Stimulated activated CD4-positive, alpha-beta T cell treated with anti-CD3 and anti-CD28 coated beads, Interleukin-15, amount 100 ng/mL, for 1 hour (primary cell): ENCODE measurements at places on chromosomes 2 and 18.

- DNase-seq = no peak
Measured at GRCh38 chr18:35466334-35466733, 31.4 kb downstream of the INO80C start.

- no peak for DNase-seq
Measured at GRCh38 chr2:143600116-143600515, 470.9 kb downstream of the ARHGAP15 start.

DNA sequence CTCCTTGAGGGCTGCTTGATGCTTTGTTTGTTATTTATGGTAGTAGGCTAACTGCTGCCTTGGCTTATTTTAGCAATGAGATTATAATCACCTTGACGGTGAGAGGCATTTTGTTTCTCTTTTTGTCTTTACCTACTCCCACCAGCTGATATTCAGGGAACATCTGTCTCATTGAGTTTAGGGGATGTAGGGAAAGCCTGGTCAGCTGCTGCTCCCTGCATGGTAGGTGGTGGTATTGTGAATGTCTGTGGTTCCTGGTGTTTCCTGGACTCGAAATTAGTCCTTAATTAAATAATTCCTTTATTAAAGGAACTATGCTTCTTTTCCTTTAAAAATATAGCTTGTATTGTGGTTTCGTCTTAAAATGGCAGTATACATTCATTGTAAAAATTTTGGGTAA lies 77.8 kb downstream of the ADAM23 start:
- DNase-seq = no peak

DNA sequence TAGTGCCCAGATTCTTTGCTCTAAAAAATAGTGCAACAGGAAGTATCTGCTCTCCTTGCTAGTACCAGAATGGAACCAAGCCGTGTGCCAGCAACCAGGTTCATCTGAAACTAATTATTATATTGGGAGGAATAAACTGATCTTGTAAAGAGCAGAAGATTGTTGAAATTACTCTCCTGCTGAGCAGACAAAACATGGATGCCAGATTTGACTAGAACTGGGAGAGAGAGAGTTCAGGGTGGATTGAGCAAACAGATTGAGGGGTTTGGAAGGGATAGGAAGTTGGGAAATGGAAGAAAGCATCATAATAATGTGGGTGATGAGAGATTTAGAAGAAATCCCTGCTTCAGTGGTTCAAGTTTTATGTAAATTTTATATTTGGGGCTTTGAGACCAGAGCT lies 160.1 kb upstream of the RASGRP3 start:
- no peak for DNase-seq

- no peak for DNase-seq
Measured at GRCh38 chr2:174800436-174801205, 36.3 kb upstream of the CHRNA1 start.

DNA sequence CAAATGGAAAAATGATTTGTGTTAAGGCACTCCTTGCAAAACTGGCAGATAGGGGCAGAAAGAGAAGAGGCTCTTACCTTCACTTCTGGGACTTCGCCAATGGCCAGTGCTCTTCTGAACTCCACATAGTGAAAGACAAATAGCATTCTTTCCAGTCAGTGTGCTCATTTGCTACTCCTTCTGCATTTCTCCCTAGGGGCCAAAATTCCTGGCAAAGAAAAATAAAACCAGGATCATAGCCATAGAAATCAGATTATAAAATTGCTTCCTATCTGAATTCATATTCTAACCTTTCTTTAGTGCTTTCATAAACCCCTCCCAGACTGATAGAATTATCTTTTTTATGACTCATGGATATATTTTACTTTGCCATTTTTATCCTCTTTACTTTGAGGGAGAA lies 56.9 kb upstream of the PELI1 start:
- DNase-seq = no peak

DNA sequence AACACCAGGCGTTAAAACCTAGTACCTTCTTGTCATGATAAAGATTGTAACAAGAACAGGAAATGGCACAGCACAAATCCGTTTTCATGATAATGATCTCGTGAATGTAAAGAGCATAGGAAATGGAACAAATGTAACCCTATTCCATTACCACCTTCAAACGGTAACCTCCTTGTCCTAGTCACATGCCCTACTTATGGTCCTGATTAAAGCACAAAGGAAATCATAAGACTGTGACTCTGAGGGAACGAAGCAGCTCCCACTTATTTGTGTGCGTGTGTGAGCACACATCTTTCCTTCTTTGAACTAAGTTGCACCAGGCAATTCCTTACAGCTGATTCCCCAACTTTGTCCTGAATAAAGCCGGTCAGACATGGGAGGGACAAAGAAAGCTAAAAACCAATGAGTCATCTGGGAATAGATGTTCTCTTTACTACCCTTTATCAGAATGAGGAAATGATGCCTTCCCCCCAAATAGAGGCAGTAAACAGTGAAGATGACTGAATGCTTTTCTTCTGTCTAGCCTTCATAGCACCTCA lies 192.6 kb downstream of the IKZF2 start:
- no peak for DNase-seq

- DNase-seq = no peak
Measured at GRCh38 chr18:49230326-49230725, 230.1 kb downstream of the DYM start.

- no peak for DNase-seq
Measured at GRCh38 chr2:151518802-151519201, 109.1 kb downstream of the RIF1 start.

DNA sequence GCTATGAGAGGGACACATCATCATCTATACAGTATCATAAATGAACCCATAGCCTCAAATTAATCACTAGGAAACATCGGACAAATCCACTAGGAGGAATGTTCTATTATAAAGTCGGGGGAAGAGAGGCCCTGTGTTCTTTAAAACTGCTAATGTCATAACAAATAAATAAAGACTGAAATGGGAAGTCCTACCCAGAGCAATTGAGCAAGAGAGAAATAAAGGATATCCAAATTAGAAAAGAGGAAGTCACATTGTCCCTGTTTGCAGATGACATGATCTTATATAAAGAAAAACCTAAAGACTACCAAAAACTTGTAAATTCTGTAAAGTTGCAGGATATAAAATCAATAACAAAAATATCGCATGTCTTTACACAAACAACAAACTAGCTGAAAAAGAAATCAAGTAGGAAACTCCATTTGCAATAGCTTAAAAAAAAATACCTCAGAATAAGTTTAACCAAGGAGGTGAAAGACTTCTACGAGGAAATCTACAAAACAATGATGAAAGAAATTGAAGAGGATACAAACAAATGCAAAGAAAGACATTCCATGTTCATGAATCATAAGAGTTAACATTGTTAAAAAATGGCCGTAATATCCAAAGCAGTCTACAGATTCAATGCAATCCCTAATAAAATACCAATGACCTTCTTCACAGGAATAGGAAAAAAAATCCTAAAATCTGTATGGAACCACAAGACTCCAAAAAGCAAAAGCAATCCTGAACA lies 30.6 kb downstream of the RTN4 start:
- no peak for DNase-seq

DNA sequence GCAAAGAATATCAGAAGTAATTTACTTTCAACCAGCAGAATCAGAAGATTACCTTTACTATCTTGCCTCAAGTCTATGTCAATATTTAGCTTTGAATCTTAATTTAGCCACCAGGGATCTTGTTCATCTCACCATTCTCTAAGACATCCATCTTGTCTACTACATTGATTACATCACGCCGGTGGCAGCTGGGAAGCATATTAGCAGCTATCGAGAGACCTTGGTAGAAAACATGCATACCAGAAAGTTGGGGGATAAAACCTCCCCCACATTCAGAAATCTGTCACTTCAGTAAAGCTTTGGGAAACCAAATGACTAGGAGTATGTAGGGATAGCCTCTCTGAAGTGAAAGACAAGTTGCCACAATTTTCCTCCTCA lies 703.8 kb upstream of the FSHR start:
- no peak for DNase-seq

DNA sequence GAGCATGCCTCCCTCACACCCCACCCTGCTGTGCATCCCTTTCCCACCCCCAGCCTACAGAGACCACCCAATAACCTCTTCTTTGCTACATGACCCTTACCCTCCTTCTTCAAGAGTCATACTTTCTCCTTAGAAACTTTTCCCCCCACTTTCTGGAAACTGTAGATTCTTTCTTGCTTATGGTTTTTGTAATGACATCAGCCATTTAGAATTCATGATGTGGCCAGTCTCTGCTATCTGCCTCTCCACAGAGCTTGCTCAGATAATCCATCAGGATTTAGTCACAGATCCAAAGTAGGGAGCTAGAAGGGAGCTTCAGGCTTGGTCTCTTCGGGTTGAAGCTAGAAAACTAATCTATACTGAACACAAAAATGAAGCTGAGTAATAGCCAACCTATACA lies 36.5 kb downstream of the GALM start:
- no peak for DNase-seq

DNA sequence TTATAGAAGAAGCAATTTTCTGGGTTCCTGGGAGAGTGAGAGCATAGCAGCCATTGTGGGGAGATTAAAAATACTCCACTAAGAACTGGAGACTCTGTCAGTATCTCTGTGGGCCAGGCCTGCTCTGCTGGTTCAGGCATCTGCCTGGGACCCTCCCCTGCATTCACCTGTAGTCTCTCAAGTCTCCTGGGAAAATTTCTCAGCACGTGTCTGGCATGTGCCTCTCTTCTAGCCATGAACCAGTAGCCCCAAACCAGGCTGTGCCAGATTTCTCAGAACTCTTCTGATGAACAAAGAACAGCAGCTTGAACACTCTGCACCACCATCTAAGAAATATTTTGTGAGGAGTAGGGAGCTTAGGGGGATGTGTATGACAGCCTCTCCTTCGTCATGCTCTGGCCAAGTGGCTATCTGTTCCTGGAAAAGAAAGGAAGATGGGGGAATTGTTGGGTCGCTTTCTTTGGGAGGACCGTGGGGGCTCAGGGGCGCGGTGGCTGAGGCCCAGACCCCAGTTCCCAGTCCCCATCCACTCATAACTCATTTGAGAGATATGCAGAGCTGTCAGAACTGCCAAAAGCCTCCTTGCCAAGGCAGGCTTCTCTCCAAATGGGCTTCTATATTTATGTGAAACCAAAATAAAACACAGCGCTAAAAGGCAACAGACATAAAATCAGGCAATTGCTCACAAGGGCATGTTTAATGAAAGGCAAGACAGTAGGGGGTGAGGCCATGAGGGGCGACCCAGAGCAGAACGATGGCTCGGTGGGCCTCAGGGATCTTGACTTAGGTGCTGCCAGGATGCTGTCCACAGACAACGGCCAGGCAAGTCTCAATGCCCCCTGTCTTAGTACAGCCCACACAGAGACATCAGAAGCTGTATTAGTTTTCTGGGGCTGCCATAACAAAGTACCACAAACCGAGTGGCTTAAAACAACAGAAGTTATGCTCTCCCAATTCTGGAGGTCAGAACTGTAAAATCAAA lies 114.7 kb upstream of the TNP1 start:
- no peak for DNase-seq

GRCh38 chr18:62751341-62751821 lies 36.0 kb downstream of the PHLPP1 start:
- no peak for DNase-seq

GRCh38 chr2:21836719-21837118 lies 713.0 kb downstream of the TDRD15 start:
- DNase-seq = no peak

GRCh38 chr2:15367205-15367604 lies 193.9 kb downstream of the NBAS start:
- DNase-seq = no peak
